ENCODE measurements at places on chromosomes 12 and 14.

DNA sequence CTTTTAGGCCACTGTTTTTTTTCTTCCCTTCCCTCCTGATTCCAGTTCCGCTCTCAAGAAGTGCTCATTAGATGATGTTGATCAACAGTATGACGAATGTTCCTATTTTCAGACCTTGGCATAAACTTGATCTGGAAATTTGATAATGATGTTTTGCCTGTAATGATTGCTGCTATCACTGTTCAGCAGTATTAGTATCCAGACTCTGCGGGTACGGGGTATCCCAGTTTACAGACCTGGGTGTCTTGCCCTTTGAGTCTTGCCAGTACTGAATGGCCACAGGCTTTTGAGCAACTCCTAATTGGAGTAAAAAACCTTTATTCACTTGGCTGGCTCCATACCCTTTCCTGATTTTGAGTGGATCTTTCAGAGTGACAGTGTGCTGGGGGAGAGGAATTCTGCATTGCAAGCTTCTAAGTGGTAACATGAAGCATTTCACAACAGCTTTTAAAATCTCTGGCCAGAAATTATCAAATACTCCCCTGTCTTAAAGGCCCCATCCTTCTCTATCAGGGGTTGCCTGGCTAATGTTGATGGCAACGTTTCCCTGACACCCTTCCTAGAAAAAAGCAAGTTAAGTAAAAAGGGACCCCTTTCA, 5.9 kb upstream of the ASB8 start:
- no peak for DNase-seq

DNA sequence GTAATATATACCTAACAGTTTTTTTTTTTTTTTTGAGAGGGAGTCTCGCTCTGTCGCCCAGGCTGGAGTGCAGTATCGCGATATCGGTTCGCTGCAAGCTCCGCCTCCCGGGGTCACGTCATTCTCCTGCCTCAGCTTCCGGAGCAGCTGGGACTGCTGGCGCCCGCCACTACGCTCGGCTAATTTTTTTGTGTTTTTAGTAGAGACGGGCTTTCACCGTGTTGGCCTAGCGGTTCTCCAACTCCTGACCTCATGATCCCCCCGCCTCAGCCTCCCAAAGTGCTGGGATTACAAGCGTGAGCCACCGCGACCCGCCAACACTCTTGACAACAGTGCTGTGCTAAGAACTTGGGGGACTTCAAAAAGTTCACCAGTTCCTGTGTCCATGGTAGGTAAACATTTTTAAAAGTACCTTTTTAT, 63.5 kb downstream of the FOXG1 start:
- DNase-seq: no peak

DNA sequence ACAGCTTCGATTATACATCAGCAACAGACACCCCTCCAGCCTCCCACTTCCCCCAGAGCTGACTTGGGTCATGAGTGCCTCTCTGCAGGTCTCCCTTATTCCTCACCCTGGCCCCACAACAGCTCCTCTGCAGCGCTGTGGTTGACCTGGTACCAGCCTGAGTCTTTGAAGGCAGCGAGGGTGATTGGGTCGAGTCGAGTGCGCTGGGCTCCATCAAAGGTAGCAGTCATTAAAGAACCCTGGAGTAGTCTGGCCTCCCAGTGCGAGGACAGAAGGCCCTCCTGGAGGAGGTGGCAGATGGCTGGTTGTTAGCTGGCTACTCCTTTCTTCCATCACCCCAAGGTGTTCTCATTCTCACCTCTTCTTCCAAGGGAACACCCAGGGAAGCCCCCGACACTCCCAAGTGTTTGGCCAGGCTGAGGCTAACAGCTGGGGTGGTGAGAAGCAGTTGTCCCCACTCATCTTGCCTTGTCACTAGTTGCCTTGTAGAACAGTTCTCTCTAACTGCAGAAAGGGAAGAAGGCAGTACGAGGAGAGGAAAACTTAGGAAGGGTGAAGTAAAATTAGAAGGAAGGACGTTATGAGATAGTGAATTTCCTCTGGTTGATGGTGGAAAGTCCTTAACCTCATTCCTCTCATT, 2.7 kb downstream of the CIROP start:
- no peak for DNase-seq

GRCh38 chr12:28027328-28027727, 54.8 kb upstream of the PTHLH start:
- no peak for DNase-seq
